ENCODE measurements at places on chromosomes 12 and 14.

DNA sequence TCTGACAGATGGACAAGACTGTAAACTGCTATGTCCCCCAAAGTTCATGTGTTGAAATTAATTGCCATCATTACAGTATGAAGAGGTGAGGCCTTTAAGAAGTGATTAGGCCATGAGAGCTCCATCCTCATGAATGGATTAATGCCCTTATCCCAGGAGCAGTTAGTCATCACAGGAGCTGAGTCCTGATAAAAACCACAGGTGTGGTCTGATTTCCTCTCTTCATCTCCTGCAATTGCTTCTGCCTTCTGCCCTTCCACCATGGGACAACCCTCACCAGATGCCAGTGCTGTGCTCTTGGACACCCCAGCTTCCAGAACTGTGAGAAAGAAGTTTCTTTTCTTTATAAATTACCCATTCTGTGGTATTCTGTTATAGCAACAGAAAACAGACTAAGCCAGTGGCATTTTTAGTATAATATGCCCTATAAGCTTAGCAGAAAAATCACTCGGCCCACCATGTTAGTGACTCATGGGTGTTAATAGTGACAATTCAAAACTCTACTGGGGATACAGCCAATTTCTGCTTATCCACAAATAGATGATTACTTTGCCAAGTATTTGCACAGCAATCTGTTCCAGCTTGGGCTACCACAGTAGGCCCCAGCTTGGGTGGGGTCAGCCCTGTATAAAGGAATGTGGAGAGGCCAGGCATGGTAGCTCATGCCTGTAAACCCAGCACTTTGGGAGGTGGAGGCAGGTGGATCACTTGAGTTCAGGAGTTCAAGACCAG, 129.0 kb upstream of the BCL2L14 start:
- no peak for DNase-seq

GRCh38 chr12:117818400-117818799, 150.4 kb downstream of the KSR2 start:
- DNase-seq: no peak

DNA sequence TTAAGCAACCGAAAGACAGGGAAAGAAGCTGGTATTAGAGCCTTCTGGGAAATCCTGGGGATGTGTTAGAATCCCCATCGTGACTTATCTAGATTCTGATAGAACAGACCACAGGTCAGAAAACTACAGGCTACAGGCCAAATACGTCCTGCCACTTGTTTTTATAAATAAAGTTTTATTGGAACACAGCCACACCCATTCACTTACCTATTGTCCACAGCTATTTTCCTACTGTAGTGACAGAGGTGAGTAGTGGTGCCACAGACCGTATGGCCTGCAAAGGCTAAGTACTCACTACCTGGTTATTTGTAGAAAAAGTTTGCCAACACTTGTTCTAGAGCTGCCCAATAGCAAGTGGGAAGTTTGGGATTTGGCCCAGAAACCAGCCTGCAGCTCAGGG, 53.8 kb downstream of the HRK start:
- no peak for DNase-seq

DNA sequence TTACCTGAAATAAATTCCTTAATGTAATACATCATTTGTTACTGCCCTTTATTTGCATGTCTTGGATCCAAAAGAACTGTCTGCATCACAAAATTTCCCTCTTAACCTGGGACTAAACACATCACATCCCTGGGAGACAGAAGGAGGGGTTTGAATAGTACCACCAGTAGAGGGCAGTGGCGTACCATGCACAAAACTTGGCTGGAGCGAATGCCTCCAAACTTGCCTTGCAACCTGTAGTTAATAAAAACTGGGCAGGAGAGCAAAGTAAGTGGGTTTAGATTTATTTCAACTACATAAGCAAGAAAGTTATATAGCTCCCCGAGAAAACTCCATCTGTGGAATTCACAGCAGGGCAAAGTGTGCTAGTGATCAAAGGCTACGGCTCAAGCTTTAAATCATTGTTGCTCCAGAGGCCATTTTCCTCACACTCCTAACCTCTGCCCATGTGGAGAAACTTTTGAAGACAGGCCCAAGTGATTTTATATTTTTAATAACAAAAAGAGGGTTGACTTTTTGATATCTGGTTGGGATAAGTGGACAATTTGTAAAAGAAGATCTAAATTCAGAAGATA, 1176.7 kb upstream of the SEL1L start:
- peak; percentile 53 for DNase-seq

- no peak for DNase-seq
These were observed 46.9 kb downstream of the COCH start for GRCh38 chr14:30921305-30921704.

DNA sequence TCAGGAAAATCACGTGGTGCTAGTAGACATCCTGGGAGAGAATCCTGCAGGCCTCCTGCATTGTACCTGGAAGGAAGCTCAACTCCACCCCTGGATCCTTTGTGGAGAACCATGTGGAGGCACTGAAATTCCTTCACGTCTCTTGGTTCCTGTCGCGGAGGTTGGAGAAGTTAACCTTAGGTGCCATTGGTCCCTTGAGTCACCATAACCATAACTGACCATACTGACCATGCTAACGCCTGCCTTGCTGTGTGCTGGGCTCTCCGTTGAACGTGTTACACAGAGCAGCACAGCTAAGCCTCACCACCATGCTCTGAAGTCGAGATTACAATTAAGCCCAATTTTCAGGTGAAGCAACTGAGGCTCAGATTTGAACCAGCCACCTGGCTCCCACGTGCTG, 18.6 kb downstream of the C14orf132 start:
- no peak for DNase-seq

DNA sequence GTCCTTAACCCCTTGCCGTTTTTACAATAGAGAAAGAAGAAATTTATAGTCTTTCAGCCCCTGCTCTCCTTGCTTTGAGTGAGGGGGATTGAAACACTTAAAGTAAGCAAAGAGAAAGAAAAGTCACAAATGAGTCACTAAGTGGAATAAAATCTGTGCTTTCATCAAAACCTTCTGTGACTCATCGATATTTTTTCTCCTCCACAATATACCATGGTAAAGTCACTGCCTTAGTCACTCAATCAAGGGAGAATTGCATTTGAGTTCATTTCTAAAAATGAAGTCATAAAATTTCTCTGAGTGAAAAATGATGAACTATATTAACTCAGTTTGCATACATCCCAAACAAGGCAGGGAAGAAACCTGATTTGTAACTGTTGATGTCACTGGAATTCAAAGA, 470.3 kb downstream of the FOXG1 start:
- peak; percentile 76 for DNase-seq

DNA sequence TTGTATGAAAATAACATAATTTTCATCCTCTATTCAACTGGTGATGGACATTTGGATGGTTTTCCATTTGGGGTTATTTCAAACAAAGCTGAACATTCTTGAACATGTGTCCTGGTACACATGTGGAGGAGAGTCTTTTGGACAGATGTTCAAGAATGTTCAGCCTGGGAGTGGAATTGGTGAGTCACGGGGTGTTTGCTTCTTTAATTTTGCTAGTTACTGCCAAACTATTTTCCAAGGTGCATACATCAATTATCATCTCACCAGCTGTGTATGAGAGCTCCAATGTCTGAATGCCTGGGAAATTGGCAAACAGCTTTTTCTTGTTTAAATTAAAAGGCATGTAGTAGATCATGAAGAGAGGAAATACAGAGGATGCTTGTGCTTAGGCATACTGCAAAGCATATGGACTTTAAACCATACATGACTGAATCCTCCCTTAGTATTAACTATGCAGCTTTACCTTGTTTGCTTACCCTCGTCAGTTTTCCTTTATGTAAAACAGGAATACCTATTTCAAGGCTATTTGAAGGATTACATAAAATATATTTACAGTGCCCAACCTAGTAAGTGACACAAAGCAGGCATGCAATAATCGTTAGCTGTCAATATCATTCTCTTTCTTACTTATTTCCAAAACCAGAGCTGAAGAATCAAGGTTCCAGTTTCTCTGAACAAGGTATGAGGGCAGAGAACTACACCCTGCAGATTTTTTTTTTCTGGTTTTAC, 152.1 kb downstream of the ITPR2 start:
- DNase-seq: no peak

DNA sequence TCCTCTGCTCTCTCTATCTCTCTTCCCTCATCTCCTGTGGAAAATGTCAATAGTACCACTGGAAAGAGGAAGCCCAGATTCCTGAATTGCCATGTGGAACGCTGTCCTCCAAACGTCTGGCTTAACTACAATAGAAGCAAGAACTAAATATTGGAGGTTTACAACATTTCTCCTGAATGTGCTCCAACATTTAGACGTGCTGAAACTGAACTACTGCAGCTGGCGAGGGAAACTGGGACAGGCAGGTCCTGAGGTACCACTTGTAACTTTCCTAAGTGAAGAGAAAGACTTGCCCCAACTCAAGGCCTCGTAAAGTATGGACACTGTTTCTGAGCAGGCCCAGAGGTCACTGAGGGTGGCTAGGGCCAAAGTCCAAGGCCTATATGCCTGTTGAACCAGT, 187.7 kb downstream of the NTF3 start:
- DNase-seq: no peak

GRCh38 chr12:25997201-25997963, 38.9 kb downstream of the RASSF8 start:
- DNase-seq: peak; percentile 76

- DNase-seq: no peak
These were observed 151.7 kb upstream of the RTL1 start for GRCh38 chr14:101055106-101055662.

DNA sequence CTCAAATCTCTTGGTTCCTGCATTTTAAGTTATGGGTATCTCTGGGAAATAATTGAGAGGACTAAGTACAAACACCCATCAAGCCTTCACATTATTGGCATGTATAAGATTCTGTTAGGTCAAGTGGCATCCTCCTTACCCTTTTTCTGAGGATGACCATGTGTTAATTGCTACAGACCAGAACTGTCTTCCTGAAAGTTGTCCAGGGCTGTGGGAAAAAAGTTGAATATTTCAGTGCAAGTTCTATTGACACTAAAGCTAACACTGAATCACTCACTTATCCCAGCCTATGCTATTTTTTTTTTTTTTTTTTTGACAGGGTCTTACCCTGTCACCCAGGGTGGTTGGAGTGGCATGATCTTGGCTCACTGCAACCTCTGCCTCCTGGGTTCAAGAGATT, 130.1 kb upstream of the HIF1A start:
- DNase-seq: no peak

GRCh38 chr14:53016919-53017318, 66.1 kb upstream of the FERMT2 start:
- no peak for DNase-seq

DNA sequence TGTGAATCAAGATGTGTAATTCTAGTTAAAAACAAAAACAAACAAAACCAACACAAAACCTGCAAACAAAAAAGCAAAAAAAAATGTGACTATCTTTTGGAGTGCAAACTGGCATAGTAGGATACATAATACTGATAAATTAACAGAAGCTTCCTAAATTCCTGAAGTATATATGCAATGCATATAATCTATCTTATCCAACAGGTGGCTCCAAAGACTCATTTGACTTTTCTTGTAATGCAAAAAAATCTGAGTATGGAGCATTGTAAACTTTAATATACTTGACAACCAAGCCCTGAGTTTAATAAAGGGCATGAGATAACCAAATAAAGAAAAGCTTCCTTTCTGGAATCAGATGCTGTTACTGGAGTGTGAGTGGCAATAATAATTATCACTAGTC, 1003.6 kb downstream of the FSCB start:
- peak; percentile 57 for DNase-seq

- no peak for DNase-seq
These were observed 45.3 kb downstream of the FRS2 start for GRCh38 chr12:69515394-69515930.

- no peak for DNase-seq
These were observed 123.7 kb downstream of the KIF21A start for GRCh38 chr12:39319180-39319579.

DNA sequence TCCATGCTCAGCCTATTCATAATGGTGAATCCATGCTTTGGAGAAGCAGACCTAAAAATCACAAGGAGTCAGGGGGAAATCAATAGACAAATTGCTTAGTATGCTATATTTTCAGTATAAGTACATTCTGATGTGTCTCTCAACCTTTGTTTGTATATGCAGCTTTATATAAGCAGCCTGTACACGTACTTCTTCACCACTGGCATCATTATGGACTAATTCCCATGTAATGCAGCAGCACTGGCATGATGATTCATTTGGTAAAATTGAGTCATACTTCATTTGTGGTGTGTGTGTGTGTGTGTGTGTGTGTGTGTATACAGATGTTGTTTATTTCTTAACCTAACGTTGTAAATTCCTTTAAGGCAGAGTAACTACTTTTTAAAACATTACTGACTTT, 10.9 kb downstream of the DCP1B start:
- DNase-seq: peak; percentile 92

GRCh38 chr14:104105071-104105821, 19.7 kb downstream of the ASPG start:
- no peak for DNase-seq

GRCh38 chr12:120010661-120011230, 21.7 kb downstream of the BICDL1 start:
- DNase-seq: no peak

DNA sequence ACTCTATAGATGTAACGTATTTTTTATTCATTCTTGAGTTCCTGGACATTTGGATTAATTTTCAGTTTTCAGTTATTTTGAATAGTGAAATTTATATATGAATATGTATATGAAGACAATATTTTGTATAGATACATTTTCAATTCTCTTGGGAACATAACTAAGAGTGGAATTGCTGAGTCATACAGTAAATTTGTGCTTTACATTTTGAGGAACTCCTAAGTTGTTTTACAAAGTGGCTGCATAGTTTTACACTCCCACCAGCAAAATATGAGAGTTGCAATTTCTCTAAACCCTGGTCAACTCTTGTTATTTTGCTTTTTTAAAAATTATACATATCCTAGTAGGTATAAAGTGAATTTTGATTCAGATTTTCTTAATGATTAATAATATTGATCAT, 1838.6 kb upstream of the SEL1L start:
- no peak for DNase-seq

DNA sequence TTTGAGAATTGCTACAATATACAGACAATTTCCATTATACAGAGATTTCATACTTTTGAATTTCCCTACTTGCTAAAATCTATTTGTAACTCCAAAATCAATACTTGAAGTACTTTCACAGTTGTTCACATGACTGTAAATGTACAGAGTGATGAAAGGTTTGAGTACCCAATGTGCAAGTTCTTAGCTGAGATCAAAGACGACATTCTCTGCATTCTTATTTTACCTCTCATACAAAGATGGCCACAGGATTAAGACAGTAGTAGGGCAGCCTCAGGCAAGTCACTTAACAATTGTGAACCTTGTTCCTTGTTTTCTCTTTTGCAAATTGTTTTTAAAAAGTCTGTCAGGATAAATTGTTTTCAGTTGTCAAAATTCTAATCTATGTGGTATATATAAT, 255.9 kb upstream of the KITLG start:
- no peak for DNase-seq

- no peak for DNase-seq
These were observed 179.1 kb downstream of the KIF26A start for GRCh38 chr14:104317492-104317805.

- DNase-seq: no peak
These were observed 91.4 kb downstream of the SUDS3 start for GRCh38 chr12:118467641-118468305.

All from RKO (cell line).